ENCODE measurements at places on chromosomes 3 and 15.

DNA sequence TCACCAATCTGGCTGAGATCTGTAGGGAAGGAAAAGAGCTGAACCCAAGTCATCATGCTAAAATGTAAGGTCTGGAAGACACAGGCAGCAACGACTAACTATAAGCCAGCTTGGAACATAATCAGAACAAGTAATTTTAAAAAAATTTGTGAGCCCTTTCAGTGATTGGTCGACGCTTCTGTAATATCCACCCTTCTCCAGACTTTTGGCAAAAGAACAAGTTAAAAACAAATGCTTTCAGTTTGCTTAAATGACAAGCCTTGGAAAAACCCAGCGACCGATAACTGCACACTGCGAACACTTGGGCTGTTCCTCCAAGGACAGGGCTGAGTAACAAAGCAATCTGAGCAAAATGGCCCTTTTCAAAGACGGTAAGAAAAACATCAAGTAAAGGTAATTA is 49.6 kb downstream of the PCSK6 start:
- no peak for DNase-seq

GRCh38 chr3:178480274-178480673 is 56.0 kb upstream of the KCNMB2 start:
- no peak for DNase-seq

GRCh38 chr3:134242649-134243617 is 7.7 kb downstream of the RYK start:
- DNase-seq = no peak

DNA sequence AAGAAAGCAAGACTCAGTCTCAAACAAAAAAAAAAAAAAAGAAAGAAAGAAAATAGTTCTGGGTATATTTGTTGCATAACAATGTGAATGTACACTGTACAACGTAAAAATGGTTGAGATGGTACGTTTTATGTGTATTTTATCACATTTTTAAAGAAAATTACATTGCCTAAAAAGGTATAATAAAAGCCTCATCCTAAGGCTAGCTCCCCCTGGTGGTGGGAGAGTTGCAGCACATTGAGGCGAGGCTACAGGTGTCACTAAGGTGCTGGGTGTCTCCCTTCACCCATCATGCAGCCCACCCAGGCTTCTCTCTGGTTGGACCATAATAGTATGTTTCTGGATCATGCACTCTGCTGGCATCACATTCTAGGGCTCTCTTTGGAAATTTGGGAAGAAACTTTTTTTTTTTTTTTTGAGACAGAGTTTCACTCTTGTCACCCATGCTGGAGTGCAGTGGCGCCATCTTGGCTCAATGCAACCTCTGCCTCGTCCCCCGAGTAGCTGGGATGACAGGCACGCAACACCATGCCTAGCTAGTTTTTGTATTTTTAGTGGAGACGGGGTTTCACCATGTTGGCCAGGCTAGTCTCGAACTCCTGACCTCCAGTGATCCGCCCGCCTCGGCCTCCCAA is 12.4 kb upstream of the RAB11A start:
- peak; percentile 67 for DNase-seq

- DNase-seq = no peak
These were observed 124.8 kb downstream of the SV2B start for GRCh38 chr15:91224755-91225380.

- DNase-seq = no peak
These were observed 18.8 kb downstream of the GMPS start for GRCh38 chr3:155889212-155889611.

DNA sequence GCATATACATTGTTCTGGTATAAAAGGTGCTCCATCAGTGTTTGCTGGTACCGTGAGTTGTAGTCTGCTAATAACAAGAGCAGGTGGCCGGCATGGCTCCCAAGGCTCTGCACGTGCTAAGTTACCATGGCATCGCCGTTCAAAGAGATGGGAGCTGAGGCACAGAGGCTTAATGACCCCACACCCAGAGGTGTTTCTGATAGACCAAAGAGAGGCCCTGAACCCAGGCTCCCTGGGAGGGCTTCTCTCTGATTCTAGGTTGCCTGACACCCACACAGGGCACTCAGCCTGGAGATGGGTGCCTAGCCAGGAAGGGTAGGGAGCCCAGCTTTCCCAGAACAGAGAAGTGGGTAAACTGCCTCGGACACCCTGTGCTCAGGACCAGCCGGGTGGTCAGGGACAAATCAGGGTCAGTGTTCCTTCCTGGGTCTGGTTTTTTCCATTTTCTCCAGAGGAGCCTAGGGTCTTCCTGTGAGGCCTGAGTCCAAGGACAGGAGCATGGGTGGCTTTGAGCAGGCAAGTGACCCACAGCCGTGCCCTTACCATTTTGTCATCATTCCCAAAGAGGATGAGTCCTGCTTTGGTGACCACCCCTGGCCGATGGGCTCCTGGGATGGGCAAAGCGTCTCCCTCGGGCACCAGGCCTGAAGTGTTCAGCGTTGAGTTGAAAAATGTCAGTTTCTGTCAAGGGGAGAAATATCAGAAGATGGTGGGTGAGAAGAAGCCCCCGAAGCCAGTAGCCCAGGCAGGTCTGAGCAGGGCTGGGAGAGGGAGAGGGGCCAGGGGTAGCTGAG is 27.3 kb downstream of the ALDH1L1 start:
- no peak for DNase-seq

DNA sequence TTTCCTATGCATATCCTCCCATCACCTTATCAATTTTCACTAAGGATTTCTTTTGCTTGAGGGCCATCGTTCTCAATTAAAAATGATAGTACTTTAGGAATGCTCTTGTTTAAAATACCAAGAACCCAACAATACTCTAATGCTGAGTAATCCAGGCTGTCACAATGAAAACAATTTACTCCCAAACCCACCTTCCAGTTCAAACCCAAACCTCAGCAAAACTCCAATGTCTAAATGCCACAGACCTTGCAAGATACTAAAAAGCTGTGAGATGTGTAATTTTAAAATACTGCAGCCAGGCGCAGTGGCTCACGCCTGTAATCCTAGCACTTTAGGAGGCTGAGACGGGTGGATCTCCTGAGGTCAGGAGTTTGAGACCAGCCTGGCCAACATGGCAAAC is 889.8 kb downstream of the ROBO1 start:
- DNase-seq = no peak

GRCh38 chr15:70103880-70104626 is 6.3 kb upstream of the TLE3 start:
- DNase-seq = no peak

GRCh38 chr3:46559091-46559704 is 6.9 kb downstream of the LRRC2 start:
- no peak for DNase-seq

DNA sequence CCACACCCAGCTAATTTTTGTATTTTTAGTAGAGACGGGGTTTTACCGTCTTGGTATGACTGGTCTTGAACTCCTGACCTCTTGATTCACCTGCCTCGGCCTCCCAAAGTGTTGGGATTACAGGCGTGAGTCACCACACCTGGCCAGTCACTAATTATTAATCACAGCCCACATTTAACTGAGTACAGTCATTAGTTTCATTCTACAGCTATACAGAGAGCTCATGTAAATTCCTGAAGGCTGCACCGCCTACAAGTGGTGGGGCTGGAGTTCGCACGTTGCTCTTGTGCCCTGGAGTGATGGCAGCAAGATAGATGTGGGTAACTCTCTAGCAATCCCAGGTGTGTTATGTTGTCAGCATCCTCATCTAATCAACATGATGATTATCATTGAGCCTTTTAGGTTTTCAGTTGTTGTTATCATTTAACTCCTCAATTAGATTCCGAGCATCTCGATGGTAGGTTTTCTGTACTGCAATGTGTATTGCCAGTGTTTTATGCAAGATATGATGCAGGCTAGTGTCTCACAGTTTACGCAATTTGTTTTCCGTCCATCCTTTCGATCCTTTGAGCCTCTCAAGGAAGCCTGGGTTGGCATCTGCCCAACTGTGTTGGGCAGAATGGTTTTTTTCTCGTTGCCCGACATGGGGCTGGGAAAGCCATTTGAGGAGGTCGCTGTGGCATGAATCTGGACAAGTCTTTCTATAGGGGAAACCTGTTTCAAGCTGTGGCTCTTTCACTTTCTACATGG is 216.3 kb downstream of the LPP start:
- DNase-seq = no peak

Data from central memory CD4-positive, alpha-beta T cell (primary cell).